Endothelial cell of umbilical vein (primary cell): ENCODE measurements at places on chromosomes 4 and X. TPM values are rescaled to one million over a fixed set of nuclear protein-coding genes. Genes with fewer than 3 reads are reported as not detected.

Gene SPIN4
- polyA plus RNA-seq = 3.3 and 4.4 TPM in 2 replicates

DNA sequence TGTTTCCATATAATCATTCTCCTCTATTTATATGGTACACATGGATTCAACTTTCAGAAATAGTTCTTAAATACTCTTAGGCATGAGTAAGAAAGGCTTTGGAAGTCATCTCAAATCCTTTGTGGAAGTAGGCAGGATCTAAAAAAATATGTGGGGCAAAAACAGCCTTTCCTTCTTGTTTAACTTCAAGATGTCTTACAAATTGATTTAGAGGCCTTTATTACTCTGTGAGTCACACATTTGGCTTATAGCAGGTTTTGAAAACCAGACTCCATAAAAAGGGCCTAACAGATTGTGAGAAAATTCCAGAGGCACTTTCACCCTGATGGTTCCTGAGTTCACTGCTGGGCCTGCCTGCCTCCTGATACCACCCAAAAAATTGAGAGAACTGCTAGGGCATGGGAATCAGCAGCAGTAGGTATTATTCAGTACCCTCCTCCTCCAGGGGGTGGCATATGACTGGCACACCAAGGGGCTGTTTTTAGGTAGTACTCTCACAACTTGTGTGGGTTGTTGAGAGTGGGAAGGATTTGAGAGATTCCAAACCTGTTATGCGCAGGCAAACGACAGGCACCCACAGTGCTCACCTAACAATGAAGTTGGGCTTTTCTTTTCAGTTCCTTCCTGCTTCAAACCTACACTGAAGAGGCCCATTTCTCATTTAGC, 162.7 kb upstream of the MBNL3 start:
- no peak for DNase-seq

DNA sequence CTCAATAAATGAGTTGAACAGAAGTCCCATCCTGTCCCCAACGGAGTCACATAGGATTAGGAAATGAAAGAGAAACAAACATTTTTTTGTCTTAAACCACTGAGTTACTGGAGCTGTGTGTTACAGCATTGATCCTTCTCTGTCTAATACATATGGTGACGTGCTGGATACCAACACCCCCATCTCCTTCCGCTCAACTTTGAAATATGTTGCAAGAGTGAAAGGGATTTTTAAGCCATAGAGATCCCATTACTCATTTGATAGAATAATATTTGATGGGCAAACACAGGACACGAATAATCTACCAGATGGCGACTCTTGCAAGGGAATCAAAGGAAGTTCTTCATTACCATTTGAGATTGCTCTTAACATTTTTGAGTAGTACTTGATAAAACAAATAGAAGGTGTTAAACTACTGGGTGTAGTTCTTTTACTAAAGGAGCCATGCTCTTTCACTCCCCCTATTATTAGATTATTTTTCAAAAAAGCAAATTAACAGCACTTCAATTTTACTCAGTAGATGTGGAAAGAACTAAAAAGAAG, 140.5 kb downstream of the PACRGL start:
- no peak for DNase-seq

GRCh38 chr4:155496294-155496626, 119.5 kb upstream of the MAP9 start:
- no peak for DNase-seq

DNA sequence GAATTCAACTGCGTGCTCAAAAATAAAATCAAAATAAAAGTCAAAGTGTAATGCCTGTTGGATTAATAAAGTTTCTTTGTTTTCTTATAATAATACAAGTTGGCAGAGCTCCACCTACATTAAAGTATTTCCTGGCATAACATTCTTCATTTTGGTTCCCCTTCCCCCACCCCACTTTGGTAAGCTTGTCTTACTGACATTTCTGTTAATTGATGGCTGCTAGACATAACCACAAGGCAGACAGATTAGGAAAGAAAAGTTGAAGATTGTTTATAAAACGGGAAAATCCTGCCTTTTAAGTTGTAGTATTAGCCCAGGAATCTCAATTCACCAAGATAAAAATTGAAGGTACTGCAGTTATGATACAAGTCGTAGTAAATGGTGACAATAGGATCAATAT, 246.5 kb upstream of the RPS6KA3 start:
- peak; percentile 28 for DNase-seq

Gene SFRP2
- polyA plus RNA-seq = 0.04 TPM in 1 of 2 replicates, not detected in the other

- no peak for DNase-seq
Measured at GRCh38 chr4:93633721-93634120, 194.8 kb upstream of the ATOH1 start.

Gene ARHGAP6
- 0.33 and 0.83 TPM in 2 replicates for polyA plus RNA-seq

- DNase-seq = no peak
Measured at GRCh38 chr4:26151615-26152014, 169.2 kb upstream of the RBPJ start.

DNA sequence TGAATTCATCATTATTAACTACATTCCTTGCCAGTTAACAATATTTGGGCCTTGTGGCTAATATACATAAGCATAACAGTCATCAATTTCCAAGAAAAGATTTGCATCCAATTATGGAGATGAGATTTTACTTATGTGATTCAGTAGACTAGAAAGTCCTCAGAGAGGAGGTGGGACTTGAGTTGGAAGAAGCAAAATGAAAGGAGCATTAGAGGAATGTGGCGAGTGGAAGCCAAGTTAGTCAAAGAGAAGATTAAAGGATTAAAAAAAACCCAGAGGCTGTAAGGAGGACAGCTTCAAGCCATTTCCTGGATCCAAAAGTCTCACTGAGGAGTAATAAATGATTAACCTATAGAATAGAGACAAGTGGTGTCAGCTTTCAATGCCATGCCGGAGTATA, 1099.4 kb upstream of the IGFBP7 start:
- no peak for DNase-seq

Gene AWAT2
- 0.22 and 0.29 TPM in 2 replicates for polyA plus RNA-seq

- DNase-seq = no peak
Measured at GRCh38 chr4:24928708-24929107, 15.9 kb upstream of the CCDC149 start.
